ENCODE measurements at places on chromosomes 5 and 9.

DNA sequence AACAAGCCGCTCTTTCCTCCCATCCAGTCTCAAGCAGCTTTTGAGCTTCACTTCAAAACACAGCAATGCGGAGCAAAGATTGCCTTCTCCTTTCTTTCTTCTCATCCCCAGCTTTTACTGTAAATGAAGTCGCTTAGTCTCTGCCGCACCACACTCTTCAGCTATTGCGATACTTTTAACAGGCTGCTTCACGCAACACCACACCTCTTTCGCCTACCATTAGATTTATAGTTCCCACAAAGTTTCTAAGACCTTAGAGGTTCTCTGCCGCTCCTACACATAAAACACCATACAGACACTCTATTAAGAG lies 711 bp downstream of the PGGT1B start:
- peak; percentile 44 for DNase-seq

DNA sequence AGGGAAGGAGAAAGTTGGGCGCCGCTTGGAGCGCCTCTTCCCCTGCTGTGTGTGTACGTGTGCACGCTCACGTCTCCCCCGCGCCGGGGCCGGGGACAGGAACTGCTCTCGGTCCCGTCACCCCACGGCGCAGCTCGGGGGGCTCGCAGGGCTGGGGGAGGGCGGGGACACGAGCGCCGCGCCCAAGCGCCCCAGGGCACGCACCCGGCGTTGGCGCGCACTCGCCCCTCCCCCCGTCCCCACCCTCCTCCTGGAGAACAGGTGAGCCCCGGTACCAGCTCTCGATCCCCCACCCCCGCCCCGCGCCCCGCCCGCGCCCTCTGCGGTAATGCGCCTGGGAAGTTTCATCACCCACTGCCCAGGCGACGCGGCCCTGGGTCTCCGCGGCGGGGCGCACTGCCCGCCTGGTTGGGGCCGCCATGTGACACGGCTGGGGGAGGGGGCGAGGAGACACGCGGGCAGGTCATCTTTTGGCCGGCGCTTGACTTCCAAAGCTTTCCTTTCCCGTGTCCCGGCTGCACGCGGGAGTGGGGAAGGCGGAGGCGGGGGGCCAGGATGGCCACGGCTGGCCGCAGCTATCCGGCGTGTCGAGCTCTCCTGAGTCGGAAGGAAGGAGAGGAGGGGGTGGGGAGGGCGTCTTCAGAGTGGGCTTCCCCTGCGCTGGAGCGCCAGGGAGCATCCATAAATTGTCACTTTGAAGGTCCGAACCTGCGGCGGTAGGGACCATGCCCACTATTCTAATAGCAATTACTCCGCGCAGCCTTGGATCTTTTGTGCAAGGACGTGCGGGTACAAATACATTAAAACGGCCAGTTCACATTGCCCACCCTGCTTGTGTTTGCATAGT lies 1.5 kb upstream of the STC2 start:
- DNase-seq = peak; percentile 54

- DNase-seq = no peak
Observed at GRCh38 chr9:106420511-106420944, 442.4 kb upstream of the ZNF462 start.

DNA sequence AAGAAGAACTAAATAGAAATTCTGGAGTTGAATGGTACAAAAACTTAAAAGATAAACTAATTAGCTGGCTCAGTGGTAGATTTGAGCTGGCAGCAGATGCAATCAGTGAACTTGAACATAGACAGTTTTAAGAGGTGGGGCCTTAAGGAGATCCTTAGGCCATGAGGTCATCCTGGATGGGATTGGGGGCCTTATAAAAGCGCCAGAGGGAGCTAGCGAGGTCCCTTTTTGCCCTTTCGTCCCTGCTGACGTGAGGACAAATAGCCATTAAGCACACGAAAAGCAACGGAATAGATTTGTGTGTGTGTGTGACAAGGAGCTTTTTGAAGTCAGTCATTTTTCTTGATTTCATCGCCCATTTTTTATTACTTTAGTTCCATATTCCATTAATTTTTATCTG lies 83.3 kb downstream of the ZNF354C start:
- DNase-seq = no peak

DNA sequence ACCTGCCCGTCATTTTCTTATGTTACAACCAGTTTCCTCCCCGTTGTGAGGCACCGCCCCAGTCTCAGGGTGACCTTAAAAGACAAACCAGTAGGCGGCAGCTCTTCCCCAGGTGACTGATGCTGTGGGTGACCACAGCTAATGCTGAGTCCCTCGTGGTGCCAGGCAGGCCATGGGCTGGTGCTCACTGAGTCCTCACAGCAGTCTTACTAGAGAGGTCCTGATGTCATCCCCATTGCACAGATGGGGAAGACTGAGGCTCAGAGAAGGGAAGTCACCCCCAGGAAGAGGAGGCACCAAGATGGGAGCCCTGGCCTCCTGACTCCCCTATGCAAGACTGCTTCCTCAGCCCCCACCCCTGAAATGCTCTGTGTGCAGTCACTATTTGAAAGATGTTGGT lies 978 bp downstream of the CFAP157 start:
- peak; percentile 64 for DNase-seq

DNA sequence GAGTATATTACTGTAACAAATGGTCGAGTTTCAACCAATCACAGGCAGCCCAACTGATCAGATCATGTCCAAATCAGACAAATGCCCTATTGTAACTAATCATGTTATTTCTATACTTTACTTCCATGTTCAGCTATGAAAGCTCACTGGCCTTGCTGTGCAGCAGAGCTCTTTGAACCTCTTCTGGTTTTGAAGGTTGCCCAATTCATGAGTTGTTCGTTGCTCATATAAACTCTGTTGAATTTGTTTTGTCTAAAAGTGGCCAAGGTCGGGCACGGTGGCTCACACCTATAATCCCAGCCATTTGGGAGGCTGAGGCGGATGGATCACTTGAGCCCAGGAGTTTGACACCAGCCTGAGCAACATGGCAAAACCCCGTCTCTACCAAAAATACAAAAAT lies 21.6 kb downstream of the PDE6A start:
- DNase-seq = no peak

GRCh38 chr5:72510610-72511181 lies 3.5 kb upstream of the ZNF366 start:
- DNase-seq = no peak

GRCh38 chr5:149268928-149269557 lies 2.6 kb upstream of the AFAP1L1 start:
- peak; percentile 62 for DNase-seq

GRCh38 chr5:142063878-142064331 lies 44.7 kb upstream of the NDFIP1 start:
- DNase-seq = peak; percentile 27

DNA sequence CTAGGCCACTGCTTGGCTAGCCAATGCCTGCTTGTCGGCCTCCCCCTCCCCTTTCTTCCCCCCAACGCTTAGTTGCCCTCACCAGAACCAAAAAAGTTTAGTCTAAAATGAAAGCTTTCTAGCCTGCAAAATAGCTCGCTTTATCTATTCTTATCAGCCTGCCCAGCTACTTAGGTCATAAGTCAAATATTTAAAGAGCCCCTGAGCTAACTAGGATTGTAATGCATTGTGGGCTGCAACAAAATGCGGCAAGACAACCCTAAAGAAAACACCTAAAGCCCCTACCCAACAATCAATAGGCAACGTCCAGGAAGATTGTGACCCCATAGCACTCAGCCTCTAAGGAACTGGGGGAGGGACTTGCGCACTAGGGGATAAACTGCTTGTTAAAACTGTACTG lies 38.6 kb upstream of the PCSK5 start:
- DNase-seq = no peak

Measured in RPMI8226 (cell line).